ENCODE measurements at places on chromosomes 3 and 15.

DNA sequence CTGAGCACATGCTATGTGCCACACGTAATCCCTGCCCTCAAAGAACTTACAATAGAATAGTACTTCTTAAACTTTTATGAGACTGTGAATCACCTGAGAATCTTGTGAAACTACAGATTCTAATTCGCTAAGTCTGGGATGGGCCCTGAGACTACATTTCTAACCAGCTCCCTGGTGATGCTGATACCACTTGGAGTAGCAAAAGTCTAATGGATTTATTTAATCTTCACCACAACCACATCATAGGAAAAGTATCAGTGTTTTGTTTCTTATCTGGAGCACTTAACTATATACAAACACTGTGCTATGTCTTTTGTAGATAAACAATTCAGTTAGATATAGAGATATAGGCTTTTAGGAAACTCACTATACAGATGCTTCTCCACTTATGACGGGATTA lies 23.8 kb upstream of the TCF12 start:
- no peak for DNase-seq

- no peak for DNase-seq
These were observed 8.1 kb downstream of the IL1RAP start for GRCh38 chr3:190521998-190522397.

DNA sequence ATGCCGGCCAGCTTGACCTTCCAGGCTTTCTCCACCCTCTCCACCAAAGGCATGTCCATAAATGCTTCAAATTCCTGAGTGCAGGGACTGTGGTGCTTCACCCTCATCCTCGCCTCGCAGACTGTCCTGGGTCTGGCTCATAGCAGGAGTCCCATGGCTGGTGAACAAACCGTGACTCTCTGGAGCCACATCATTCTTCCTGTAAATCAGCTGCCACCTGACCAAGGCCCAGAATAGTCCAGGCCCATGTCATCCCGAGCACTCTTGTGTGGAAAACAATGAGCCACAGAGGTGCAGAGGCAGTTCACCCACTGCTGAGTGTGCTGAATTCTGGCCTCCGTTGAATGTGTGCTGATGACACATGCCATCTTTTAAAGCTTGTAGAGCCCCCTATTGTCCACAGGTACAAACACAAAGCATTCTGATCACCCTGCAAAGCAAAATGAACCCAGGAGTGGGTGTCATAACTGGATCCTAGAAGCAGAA lies 68.6 kb downstream of the ABHD5 start:
- peak; percentile 20 for DNase-seq

DNA sequence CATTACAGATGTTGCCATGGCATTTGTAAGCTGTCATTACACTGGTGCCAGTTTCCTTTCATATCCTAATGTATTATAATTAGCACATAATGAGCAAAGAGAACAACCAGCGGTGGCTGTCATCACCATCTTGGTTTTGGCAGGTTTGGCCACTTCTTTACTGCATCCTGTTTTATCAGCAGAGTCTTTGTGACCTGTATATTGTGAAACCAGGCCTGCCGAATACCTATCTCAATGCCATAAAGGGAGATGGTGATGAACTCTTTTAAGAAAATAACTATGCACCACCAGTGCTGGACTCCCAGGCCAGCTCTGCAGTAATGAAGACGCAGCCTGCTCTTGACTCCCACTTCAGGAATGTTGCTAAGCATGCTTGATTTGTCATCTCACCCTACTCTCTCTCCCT lies 458.1 kb upstream of the NR2F2 start:
- no peak for DNase-seq

- DNase-seq, result no peak
These were observed 70.7 kb downstream of the CYP19A1 start for GRCh38 chr15:51267703-51268083.

DNA sequence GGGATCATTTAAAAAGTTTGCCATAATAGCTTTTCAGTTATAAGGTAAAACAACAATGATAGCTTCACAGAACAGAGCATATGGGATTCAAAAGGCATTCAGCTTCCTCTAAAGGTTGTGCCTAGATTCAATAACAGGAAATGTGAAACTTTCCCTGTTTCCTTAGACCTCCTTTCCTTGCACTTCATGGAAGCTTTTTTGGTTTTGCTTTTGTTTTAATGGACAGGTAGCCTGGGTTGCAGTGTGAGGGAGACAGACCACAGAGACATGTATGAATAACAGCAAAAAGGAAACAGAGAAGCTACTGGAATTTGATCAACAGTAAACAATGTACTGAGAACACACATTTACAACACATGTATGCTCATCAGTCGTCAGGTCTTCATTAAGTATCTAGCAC lies 2.3 kb upstream of the TNFAIP8L3 start:
- DNase-seq, result no peak

- DNase-seq, result no peak
These were observed 70.3 kb downstream of the ARNT2 start for GRCh38 chr15:80474224-80475215.

GRCh38 chr3:45691842-45692241 lies 2.6 kb downstream of the SACM1L start:
- no peak for DNase-seq

All from CD4-positive, alpha-beta T cell treated with Interleukin-6 at 100 ng/mL for 8 hours (primary cell).